ENCODE measurements at places on chromosomes 13 and 19.

DNA sequence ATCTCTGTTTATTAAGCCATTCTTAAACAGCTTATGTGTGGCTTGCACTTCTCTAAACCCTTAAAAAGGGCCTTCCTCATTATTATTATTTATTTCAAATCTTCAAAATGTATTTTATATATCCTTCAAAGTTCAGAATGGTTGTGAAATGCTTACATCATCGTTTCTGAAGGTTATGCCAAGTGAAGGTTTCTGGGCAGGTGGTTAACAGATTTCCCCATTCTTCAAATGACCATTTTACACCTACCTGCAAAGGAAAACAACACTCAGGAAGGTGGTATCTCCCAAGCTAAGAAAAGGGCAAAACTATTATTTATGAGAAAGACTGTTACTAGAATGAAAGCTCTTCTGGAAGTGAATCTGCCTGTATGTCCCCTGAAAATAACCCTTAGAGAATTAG lies 191.6 kb downstream of the SHISA2 start:
- no peak for DNase-seq

DNA sequence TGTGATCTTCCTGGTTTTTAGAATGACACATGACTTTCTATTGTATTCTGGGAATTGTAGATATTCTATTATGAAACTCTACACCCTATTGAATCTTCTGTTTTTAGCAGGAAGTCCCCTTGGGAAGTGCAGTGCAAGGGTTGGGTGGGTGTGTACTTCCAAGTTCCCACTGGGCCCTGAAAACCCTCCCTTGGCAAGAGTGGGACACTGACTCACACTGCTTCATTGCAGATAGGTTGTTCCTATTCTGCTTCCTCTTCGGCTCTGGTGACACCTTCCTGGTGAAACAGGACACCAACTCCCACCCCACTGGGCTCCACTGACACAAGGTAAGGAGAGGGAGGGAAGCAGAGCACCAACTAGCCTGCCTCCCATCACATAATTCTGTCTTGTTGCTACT lies 121.8 kb downstream of the KCTD12 start:
- no peak for DNase-seq

DNA sequence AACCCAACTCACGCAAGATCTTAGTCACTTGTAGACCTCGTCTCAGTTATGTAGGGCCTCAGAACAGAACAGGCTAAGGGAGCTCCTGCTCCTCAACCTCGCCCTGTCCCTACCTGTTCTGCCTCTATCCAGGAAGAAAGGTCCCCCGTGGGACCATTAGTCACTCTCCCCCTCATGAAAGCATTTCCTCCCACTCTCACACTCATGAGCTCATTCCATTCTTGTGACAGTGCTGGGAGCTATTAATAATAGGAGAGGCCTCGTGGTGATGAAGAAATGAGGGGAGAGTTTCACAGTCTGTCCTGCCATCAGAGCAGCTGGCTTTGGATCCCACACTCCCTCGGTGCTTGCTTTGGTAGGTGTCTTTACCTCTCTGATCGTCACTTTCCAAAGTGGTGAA lies 10.2 kb downstream of the PPP2R1A start:
- no peak for DNase-seq

DNA sequence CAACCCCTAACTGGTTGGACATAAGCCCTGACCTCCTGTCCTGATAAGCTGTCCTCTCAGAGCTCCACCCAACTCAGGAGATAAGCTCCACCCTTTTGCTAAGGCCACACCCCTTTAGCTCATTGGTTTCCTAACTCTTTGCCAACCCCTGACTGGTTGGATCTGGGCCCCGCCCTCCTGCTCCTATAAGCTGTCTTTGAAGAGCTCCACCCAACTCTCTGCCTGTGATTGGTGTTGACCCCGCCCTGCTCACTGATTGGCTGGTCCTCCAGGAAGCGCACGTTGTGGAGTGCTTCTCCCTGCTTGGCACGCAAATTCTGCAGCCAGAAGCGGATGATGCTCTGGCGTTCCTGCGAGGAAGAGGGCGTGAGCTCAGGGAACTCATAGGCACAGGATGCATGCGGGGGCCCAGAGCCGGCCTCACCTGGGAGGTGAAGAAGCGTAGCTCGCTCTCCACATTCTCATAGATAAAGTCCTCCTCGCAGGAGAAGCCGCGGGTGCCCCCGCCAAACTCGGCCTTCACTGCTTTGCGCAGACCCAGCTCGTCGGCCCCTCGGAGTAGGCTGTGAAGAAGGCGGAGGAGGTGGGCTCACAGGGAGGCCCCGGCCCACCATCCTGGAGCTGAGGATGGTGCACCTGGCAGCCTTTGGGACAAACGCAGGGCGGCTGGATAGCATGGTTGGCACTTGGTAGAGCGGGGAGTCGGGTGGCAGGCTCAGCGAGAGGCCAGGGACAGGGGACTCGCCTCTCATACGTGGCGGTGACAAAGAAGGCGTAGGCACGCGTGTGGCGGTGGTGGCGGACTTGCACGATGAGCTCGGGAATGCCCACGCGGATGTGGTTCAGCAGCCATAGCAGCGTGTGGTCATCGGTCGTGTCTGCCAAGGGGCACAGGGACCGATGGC lies 1.7 kb downstream of the ANO8 start:
- DNase-seq: no peak

DNA sequence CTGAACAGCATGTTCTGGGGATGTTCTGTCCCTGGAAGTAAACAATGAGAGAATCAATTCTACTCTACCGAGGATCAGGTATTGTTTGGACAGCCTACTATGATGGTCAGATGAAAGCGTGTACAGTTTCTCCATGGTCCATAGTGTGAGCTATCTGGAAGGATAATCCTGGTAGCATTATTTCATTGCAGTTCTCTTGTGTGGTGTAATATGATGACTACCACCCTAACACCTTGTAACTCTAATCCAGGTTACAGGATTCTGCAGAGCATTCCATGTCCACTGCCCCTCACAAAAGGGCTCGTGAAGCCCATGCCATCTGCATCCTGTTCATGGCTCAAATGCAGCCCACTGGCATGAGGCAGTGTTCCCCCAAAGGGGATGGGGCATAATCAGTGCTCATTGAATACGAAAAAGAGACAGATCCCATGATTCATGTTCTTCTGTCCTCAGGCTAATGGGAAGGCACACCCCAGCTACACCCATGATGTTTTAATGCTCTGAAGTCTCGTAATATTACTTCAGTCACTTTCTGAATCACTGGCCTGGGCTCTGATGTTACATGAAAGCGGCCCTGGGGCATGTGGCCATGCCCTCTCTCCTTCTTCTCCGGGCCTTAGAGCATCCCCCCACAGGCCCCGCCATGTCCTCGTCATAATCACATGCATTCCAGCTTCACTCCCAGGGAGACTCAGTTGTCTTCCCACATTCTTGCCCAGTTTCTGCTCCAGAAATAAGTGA lies 68.4 kb downstream of the HSPH1 start:
- no peak for DNase-seq

DNA sequence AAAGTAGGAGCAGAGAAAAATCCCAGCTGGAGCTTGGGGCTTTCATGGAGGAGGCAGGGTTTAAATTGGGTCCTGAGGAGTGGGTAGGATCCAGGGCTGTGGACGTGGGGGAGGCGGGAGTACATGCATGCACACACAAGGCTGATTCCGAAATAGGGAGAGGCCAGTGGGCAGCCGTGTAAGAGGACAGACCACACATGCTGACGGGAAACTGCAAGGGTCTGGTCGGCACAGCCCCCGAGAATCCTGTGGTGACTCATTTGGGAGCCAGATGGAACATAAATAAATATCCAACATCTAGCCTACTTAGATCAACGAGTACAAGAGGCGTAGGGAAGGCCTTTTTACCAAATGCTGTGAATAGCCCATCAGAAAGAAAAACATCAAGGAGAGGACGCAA lies 216.3 kb upstream of the ZNF507 start:
- DNase-seq: peak; percentile 45

DNA sequence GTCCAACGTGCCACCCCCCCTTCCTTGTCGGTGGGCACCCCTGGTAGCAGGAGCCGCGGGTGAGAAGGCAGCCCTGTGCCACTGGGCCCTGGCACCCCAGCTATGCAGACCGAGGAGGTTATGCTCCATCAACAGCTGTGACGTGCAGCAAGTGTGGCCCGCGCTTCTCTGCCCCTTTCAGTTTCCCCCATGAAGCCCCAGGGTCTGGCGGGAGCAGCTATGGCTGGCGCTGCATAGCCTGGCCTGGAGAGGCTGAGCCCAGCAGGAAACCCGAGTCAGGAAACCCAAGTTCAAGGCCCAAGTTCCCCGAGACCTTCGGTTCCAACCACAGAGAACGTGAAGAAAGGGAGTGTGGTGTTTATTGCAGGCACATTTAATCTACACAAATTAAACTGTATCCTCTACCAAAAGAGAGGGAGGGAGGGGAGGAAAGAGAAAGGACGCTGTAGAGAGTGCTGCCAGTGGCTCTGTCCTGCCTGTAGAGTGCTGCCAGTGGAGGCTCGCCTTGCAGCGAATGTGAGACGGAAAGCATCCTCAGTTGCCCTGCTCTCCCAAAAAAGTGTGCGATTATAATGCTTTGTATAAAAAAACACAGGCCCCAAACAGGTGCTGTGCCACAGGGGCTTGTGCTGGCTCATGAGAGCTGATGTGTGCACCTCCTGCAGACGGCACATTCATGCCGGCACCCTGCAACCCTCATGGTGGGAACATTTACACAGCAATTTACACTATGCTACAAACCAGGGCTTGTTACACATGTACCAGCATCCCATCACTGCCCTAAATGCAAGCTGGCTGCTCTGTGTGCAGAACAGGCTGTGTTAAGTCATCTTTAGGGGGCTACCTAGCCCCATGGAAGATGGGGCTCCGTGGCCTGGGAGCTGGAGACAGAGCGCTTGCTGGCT lies 16.3 kb downstream of the POP4 start:
- no peak for DNase-seq

DNA sequence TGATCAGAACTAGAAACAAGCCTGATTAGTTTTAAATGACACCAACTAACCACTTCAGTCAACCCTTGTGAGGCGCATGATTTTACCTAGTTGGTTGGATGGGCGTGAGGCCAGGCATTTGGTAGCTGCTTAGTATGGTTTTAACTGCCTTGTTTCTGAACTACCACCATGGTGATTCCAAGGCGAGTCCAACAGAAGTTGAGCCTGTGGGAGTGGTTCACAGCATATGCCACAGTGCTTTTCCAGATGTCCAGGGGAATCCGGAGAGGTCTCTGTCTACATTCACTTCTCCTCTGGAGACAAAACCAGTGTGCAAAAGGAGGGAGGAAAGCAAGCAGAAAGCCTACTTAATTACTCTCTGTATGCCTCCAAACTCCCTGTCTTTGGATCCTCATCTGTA lies 524.1 kb downstream of the GPC6 start:
- no peak for DNase-seq

DNA sequence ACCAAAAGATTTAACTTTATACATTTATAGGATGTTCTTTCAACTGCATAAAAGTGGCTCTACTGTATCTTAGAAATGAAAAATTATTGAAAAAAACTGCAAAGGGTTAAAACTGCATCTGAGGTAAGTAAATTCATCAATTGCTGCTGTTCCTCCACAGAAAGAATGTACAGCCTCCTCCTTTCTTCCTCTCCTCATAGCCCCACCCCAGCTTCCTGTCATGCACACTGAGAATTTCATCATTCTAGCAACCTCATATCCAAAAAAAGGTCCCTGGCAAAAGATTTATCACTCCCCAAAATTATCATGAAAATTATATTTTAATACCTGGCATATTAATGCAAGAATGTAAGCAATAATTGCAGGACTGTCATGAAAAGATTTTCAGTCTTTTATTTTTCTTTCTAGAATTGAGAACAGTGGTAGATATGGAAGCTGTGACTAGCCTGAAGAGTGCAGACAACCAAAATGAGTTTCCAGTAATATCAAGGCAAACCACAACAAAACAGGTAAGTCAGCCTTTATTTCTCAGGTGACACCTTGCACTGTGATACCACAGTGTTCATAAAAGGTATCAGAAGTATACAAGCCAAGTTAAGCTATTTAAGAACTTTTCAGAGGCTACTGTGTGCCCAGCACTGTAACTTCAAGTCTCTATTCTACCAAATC lies 110.8 kb downstream of the SUCLA2 start:
- no peak for DNase-seq

DNA sequence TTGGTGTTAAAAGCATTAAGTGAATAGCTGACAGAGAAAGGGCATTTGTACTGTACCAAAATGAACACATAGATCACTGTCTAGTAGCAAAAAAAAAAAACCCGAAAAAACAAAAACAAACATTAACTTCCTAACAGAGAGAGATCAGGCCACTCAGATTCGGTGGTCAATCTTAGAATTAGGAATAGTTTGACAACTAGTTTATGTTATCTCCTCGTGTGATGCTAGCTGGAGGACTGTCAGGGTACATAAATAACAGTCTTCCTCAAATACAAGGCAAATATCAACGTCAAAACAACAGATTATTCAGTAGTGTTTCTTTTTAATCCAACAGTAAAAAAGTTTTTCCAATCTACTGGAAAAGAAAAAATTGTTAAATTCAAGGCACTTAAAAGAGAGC lies 1.7 kb downstream of the ZMYM5 start:
- DNase-seq: no peak

GRCh38 chr13:43953370-43953769 lies 73.7 kb downstream of the LACC1 start:
- no peak for DNase-seq

- DNase-seq: no peak
Observed at GRCh38 chr19:45079063-45079910, at the start of gene GEMIN7. GEMIN7 (plus strand) TSS chr19:45079260; CDS start chr19:45090115, 10,855 bp downstream.

GRCh38 chr13:97021241-97021640 lies 27.0 kb upstream of the OXGR1 start:
- DNase-seq: no peak

- peak; percentile 4 for DNase-seq
Observed at GRCh38 chr19:30111021-30111855, 169.2 kb downstream of the URI1 start.

- no peak for DNase-seq
Observed at GRCh38 chr13:111906306-111906705, 160.6 kb upstream of the SOX1 start.

DNA sequence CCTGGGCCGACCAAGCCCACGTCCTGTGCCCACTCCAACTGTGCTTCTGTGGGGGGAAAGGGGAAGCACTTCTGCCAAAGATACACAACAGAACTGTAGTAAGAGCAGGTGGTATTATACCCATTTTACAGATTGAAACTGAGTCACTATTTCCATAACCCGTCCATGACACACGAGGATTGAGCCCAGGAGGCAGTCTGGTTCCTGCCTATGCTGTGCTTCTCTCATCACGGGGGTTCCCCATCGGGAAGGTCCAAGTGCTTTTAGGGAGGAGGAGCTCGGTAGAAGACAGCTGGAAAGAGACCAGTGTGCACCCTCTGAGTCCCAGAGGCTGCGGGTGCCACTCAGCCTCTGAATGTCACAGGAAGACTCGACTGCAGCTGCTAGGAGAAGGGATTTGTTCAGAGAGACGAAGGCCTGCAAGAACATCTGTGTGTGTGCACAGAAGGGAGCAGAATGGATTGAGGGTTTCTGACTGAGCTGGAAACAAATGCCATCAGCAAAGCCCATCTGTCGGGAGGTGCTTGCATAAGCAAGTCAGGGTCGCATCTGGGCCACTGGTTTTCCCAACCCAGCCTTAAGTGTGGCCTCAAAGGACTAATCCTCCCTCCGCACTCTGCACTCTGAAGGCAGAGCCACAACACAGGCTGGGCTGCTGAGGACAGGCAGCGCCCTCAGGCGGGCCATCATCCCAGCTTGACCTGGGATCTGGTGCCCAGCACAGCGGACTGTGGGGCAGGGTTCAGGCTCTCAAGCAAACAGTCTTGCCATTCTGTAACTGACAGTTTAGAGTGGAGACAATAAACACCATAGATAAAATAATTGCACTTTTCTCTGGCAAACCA lies 150.0 kb downstream of the DPF1 start:
- DNase-seq: no peak

GRCh38 chr13:89401264-89401675 lies 1730.1 kb downstream of the SLITRK5 start:
- DNase-seq: no peak

All from urinary bladder (tissue), 4 donors.